GM12892 (cell line): ENCODE measurements at places on chromosomes 5 and 9.

DNA sequence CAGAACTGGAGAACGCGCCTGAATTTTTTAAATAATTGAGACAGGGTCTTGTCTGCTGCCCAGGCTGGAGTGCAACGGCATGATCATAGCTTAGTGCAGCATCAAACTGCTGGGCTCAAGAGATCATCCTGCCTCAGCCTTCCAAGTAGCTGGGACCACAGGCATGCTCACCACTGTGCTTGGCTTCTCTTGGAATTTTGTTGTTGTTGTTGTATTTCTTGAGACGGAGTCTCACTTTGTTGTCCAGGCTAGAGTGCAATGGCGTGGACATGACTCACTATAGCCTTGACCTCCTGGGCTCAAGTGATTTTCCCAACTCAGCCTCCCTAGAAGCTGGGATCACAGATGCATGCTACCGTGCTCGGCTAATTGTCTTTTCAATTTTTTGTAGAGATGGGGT lies 58.4 kb upstream of the DAB2IP start:
- DNase-seq: no peak

GRCh38 chr5:58545912-58546311 lies 37.0 kb upstream of the RAB3C start:
- no peak for DNase-seq

DNA sequence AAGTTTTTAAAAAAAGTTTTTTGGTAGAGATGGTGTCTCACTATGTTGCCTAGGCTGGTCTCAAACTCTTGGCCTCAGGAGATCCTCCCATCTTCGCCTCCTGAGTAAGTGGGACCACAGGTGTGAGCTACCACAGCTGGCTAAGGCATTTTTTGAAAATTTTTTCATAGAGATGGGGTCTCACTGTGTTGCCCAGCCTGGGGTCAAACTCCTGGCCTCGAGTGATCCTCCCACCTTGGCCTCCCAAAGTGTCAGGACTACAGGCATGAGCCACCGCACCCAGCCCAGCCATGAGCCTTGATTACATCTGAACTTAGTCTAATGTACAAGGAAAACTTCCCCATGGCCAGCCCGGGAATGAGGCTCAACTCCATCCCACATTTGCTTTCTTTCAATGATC lies 77.5 kb upstream of the PCA3 start:
- DNase-seq: no peak

- no peak for DNase-seq
These were observed 55.8 kb upstream of the SLC2A8 start for GRCh38 chr9:127341152-127341551.

DNA sequence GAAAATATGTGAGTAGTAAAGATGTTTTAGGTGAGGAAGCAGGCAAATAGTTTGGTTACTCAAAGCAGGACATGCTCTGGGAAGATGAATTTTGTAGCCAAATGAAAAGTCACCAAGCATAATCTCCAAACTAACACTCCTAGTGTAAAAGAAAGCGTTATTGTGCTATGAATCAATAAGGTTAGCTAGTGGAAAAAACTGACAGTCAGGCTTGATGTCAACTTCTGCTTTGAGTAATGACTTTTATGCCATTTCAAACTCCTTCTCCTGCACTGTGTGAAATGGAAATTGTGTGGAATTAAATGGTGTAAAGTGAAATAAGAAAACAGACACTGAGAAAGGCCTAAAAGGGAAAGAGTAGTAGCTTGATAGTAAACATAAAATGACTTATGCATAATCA lies 637.2 kb upstream of the DMAC1 start:
- DNase-seq: no peak

GRCh38 chr9:84439250-84439649 lies 98.7 kb upstream of the SLC28A3 start:
- no peak for DNase-seq

DNA sequence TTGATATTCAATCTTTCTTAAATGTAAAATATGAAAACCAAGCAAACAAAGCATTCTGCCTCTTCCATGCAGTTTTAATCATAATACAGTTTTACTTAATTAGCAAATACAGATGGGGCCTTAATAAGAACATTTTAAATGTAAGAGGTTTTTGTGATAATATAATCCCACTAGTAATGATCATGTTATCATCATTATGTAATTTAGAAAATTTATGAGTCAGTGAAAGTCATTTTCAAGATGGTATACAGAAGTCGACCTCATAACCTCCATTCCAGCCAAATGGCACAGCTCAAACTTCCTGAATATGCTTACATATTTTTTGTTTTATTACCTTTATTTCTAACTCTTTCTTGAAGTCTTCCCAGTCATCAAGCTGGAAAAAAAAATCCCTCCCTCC lies 102.2 kb upstream of the GNA14 start:
- DNase-seq: no peak

DNA sequence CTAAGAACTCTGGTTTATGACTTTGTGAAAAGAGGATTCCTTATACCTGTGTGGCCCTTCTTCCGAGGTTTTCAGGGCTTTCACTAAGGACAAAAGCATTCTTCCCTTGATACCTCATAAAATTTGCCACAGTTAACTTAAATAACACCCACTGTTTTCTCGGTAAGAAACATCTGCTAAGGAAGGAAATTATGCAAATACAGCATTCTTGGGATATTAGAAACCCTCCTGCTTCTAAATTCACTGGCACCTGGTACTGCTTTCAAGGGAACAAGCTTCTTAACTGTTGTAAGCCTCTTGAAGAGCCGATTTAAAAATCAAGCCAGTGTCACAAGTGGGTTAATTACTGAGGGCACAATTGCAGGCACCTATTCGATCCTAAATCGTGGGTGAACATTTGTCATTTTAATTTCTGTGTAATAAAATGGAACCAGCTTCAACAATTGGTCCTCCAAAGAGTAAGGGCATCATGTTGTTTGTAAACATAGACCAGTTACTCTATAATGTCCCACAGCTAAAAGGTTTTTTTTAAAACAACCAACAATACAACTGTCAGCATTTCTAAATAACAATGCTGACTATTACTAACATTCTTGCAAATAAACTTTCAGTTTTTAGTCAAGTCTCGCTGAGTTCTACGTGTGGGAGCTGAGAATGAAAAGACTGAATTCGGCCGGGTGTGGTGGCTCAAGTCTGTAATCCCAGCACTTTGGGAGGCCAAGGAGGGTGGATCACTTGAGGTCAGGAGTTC lies 26.6 kb downstream of the AK3 start:
- DNase-seq: no peak

GRCh38 chr5:126857472-126858410 lies 80.8 kb downstream of the LMNB1 start:
- no peak for DNase-seq

GRCh38 chr5:149117970-149118369 lies 23.3 kb upstream of the ABLIM3 start:
- DNase-seq: no peak

GRCh38 chr5:92144824-92145223 lies 761.7 kb upstream of the ARRDC3 start:
- no peak for DNase-seq
